Stomach (tissue), 19 donors: ENCODE measurements at places on chromosomes 5 and 9.

DNA sequence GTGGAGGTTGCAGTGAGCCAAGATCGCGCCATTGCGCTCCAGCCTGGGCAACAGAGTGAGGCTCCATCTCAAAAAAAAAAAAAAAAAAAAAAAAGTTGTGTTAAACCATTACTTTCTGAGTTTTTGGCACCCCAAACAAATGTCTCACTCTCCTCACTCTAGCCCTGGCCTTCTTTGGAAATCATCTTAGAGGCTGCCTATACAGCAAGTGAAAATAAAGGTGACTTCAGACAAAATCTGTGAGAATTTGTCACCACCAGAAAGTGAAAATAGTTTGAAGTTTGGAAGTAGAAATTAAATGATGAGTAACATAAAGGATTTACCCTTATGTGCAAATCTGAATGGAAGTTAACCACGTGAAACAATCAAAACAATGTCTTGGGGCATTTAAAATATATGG lies 7.2 kb upstream of the ZNF131 start:
- no peak overlapping the region for H3K27ac ChIP-seq
- no peaks in the 10 kb centered on the region for H3K36me3 ChIP-seq
- no peaks in the 10 kb centered on the region for H3K27me3 ChIP-seq
- no peak overlapping the region for H3K4me3 ChIP-seq
- no peaks in the 10 kb centered on the region for H3K4me1 ChIP-seq

- peaks cover 10% of the 10 kb centered on the region for H3K4me1 ChIP-seq
- no peak for DNase-seq
- H3K27ac ChIP-seq: no peak overlapping the region
- no peak overlapping the region for H3K4me3 ChIP-seq
- H3K27me3 ChIP-seq: no peaks in the 10 kb centered on the region
Observed at GRCh38 chr5:9615331-9615730, 14.8 kb downstream of the TAS2R1 start.

DNA sequence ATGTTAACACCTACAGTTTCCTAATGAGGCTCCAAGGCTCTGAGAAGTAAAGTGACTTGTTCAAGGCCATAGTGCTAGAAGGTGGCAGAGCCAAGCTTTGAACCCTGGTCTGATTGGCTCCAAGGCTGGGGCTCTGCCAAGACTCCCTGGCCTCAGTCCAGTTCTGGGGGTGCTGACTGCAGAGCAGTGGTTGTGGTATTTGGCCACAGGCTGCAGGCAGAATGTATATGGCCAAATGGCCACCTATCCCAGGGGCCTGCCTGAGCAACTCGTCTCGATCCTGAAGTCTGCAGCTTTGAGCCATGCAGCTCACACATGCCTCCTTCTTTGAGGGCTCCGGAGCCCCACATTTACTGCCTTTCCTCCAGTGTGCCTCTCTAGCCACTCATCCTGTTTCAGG lies 9.7 kb upstream of the NEK6 start:
- H3K4me3 ChIP-seq: no peak overlapping the region
- peaks cover under 1% of the 10 kb centered on the region for H3K4me1 ChIP-seq
- no peaks in the 10 kb centered on the region for H3K36me3 ChIP-seq
- H3K27me3 ChIP-seq: no peaks in the 10 kb centered on the region
- H3K27ac ChIP-seq: no peak overlapping the region
- DNase-seq: no peak

DNA sequence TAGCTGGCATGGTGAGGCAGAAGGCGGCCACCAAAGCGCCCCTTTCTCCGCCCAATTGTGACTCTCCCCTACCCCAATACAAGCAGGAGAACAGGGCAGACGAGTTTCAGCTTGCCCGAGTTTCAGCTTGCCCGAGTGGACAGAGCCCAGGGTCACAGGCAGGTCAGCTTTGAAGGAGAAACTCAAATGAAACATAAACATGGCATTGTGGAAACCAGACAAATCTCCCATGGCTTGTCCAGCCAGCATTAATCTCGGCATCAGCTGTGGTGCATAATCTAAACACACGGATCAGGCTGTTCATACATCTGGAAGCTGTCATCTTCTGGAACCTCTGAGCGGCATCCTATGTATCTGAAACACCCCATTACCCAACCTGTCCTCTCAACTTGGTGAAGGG lies 16.9 kb downstream of the PTCH1 start:
- no peaks in the 10 kb centered on the region for H3K27me3 ChIP-seq
- peaks cover 70% of the 10 kb centered on the region for H3K4me1 ChIP-seq
- no peak overlapping the region for H3K27ac ChIP-seq

- H3K4me3 ChIP-seq: no peak overlapping the region
- H3K4me1 ChIP-seq: no peaks in the 10 kb centered on the region
- no peaks in the 10 kb centered on the region for H3K27me3 ChIP-seq
- no peaks in the 10 kb centered on the region for H3K36me3 ChIP-seq
Observed at GRCh38 chr9:28779243-28779642, 1206.0 kb upstream of the C9orf72 start.

GRCh38 chr9:83701769-83702168 lies 6.0 kb downstream of the UBQLN1 start:
- no peaks in the 10 kb centered on the region for H3K36me3 ChIP-seq
- no peak for DNase-seq
- peaks cover 29% of the 10 kb centered on the region for H3K4me1 ChIP-seq
- no peak overlapping the region for H3K27ac ChIP-seq

DNA sequence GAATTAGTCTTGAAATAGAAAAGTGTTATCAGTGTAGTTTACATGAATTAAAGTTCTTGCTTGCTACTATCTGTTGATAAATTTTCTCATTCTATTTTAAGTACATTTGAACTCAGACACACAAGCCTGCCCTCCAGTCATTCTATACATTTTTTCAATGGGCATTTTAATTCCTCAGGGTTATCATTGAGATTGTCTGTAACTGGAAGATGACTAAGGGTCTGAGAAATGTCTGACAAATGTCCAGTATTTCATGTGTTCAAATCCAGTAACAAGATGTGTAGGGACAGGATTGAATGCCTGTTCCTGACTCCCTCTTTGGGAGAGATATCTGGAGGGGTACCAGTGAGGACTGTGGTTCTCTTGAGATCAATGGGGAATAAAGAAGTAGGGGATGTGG lies 223.9 kb upstream of the ADAMTSL1 start:
- DNase-seq: no peak
- no peaks in the 10 kb centered on the region for H3K4me1 ChIP-seq
- no peak overlapping the region for H3K27ac ChIP-seq
- no peaks in the 10 kb centered on the region for H3K27me3 ChIP-seq
- H3K4me3 ChIP-seq: no peak overlapping the region

DNA sequence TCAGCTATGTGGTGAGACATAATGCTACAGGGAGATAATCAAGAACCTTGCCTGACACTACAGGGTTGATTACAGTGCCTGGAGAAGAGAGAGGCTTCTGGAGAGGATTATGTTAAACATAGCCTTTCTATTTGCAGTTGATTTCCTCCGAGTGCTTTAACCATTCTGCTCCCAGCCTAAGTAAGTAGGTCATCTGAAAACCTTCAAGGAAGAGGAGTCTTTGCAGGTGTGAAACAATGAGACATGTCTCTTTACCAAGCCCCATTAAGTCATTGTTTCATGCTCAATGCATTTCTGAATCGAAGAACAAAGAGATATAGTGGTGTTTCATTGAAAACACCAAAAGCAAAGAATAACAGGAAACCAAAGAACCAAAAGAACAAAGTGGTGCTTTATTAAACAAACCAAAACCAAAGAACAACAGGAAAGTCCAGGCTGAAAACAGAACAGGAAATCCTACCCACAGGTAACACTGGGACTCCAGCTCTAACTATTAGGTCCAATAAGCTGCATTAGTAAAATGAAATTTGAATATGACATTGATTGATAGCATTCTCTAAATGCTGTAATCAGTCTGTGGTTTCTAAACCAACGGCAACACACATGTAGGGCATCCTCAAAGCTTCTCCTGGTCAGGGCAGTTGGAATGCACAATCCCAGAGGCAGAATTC lies 113.3 kb upstream of the SPATA31D4 start:
- H3K27ac ChIP-seq: peak overlapping the region; percentile 29
- H3K4me3 ChIP-seq: no peak overlapping the region
- peaks cover 33% of the 10 kb centered on the region for H3K4me1 ChIP-seq
- no peaks in the 10 kb centered on the region for H3K36me3 ChIP-seq

- no peak overlapping the region for H3K27ac ChIP-seq
- DNase-seq: no peak
- no peaks in the 10 kb centered on the region for H3K27me3 ChIP-seq
- H3K4me1 ChIP-seq: no peaks in the 10 kb centered on the region
Observed at GRCh38 chr9:76231001-76231400, 163.2 kb downstream of the RFK start.

DNA sequence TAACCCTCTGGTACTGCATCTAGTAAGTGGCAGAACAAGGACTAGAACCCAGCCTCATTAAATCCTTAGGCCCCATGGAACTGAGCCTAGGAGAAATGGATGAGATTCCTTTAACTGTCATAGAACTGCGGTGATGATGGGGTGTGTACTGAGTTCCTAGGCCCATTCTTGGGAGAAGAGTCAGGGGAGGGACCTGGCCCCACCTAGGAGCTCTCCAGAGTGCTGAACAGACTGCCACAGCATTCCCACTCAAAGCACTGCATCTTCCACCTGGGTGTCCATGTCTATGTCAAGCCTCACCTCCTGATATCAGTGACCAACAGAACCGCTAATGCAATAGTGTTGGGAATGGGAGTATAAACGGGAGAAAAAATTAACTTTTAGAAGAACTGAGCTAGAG lies 36.6 kb downstream of the TTLL11 start:
- no peak overlapping the region for H3K27ac ChIP-seq
- DNase-seq: no peak
- H3K27me3 ChIP-seq: no peaks in the 10 kb centered on the region
- H3K36me3 ChIP-seq: no peaks in the 10 kb centered on the region
- H3K4me1 ChIP-seq: no peaks in the 10 kb centered on the region
- H3K4me3 ChIP-seq: no peak overlapping the region
